ENCODE measurements at places on chromosomes 7 and 10.

GRCh38 chr7:613442-614140 lies 93.9 kb upstream of the PDGFA start:
- no peak for DNase-seq

- no peak for DNase-seq
These were observed 25.1 kb downstream of the GLRX3 start for GRCh38 chr10:130161331-130161730.

DNA sequence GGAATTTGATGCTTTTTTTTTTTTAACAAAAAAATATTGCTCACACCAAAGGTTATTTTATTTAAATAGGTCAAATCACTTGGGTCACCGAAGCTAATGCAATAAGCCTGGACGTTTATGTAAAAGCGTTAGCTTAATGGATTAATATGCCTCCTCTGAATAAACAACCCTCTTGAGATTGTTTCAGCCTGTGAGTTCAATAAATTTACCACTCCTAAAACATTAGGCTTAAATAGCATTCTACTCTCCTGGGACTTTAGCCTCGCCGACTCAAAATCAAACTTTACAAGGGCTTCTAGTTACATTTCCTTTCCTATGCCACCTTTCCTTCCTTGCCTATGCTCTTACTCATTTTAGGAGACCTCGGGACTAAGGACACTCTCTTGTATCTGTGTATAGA lies 79.3 kb downstream of the DNAJB9 start:
- DNase-seq: no peak

DNA sequence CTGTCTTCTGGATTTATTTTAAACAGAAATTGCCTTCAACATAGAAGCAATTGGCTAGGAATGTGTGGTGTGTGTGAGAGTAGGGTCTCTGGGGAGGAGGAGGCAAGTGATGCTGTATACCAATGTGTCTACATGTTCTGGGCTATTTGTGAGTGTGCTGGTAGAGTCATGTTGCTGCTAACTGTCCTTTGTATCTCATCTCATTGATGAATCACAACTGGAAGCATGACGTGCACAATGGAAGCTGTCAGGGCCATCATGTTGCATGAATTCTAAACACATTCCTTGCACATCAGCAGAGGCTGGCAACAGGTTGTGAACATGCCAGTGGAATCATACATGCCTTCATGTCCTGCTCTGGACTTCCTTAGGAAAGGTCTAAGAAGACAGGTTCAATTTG lies 199.7 kb downstream of the BMPER start:
- no peak for DNase-seq

GRCh38 chr7:89761173-89761572 lies 393.1 kb upstream of the STEAP1 start:
- DNase-seq: no peak

Data from hematopoietic multipotent progenitor cell treated with erythropoietin and hydrocortisone succinate and interleukin-3 and kit ligand, for 6 days (in vitro differentiated cells).